ENCODE measurements at places on chromosomes 1 and 21.

DNA sequence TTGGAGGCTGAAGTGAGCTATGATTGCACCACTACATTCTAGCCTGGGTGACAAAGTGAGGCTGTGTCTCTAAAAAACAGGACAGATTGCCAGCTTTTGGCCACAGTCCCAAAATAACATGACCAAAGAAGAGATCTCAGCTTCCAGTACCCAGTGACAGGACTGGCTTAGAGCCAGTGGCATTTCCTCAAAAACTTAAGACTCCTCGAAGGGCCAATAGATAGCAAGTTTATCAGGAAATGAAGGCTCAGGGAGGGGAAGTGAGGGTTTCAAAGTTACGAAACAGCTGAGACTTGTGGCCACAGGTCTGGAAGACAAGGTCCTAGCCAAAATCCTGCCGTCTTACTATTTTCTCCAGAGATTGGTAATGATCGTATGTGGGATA, 6.3 kb upstream of the TMEM39B start:
- no peak for DNase-seq

DNA sequence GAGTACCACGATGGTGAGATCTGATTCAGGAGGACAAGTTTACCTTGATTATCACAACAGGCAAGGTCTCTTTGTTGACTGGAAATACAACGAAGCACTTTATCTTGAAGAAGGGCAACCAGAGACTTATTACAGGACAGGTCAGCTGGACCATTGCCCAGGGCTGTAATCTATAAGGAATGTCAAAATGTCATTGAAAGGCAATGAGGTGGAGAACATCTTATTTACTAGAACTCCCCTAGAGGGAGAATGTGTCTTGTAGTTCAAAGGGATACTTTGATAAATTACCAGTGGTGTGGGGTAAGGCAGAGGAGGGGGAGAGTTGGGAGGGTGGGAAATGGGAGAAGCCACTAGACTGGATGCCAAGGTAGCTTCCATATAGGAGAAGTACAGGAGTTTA, 212.3 kb downstream of the NCAM2 start:
- DNase-seq, result no peak

DNA sequence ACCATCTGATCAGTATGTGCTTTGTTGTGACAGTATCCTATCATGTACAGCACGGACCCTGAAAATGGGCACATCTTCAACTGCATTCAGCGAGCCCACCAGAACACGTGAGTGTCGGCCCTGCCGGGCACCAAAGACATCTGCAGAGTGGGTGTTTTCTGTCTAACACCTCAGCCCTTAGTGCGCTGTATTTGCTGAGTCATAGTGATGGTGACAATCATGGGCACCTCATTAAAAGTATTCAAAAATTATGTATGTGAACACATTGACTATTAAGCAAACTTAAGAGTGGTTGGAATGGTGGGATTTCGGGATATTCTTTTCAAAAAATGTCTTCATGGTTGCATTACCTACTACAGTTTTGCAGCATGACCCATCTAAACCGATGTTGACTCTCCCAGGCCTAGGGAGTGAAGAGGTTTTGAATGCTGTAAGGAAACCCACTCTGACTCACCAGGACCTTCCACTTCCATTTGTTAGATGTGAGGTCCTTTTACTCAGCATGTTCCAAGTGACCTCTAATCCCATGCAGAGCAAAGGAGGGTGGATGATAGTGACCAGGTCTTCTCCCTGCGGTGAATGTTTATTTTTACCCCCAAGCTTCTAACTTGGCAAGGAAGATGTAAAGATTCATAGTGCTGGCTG, 20.1 kb downstream of the MGST3 start:
- DNase-seq, result no peak

- no peak for DNase-seq
These were observed 11.2 kb downstream of the FNBP1L start for GRCh38 chr1:93459126-93459525.

DNA sequence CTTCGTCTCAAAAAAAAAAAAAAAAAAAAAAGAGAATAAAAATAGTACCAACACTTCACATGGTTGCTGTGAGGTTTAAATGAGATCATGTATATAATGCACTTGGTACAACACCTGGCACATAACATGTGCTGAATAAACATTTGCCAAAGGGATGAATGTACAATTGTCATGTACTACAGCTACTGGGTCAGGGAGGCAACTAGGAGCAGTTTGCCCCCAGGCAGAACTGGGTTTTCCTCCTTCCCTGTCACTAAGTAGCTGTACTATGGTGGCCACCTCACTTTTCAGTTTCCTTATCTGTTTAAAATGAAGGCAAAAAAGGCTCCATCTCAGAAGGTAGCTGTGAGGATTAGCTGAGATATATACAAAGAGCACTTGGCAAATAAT, 11.5 kb downstream of the AK2 start:
- DNase-seq, result no peak

GRCh38 chr1:25744636-25745425, 55.2 kb upstream of the SELENON start:
- DNase-seq, result no peak

GRCh38 chr21:45318556-45319404, 31.1 kb upstream of the POFUT2 start:
- no peak for DNase-seq

GRCh38 chr1:10204003-10204642, 6.2 kb upstream of the KIF1B start:
- DNase-seq, result no peak

DNA sequence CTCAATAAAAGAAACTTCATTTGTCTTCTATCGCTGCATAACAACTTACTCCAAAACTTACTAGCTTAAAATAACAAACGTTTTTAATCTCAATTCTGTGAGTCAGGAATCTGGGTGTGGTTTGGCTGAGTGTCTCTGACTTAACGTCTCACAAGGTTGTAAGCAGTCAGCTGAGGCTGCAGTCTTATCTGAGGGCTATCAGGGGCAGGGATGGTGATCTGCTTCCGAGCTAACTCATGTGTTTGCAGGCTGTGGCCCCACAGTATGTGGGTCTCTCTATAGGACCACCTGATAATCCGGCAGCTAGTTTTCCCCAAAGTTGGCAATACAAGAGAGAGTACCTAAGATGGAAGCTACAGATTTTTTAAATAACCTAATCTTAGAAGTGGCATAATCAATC, 234.2 kb upstream of the FGGY start:
- no peak for DNase-seq

DNA sequence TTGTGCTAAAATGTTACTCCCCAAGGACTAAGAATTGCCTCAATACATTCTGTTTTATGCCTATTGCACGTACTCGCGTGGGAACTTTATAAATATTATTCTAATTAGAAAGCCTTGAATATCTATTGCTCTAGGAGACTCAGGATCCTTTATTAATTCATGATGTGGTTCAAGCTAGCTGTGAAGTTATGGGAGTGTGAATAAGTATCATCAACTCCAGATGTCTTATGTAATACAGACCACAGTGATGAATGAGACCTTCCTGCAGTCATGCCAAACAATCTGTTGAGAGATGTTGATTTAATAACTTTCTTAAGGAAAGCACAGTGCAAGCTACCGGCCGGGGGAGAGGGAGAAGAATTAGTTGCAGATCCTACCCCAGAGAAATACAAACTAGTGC, 519.2 kb upstream of the ZP4 start:
- no peak for DNase-seq

- DNase-seq, result no peak
These were observed 57.6 kb downstream of the LDLRAD2 start for GRCh38 chr1:21869620-21870121.

DNA sequence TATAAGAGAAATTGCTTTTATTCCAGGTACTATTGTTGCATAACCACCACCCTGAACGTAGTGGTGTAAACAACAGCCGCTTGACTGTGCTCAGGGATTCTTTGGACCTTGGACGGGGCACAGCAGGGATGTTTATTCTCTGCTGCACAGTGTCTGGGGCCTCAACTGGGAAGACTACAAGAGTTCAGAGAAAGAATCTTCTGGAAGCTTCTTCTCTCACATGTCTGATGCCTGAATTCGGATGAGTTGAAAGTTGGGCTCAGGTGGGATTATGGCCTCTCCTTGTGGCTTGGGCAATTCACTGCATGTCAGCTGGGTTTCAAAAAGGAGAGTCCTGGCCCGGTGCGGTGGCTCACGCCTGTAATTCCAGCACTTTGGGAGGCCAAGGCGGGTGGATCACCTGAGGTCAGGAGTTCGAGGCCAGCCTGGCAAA, 19.0 kb upstream of the SSBP3 start:
- no peak for DNase-seq

DNA sequence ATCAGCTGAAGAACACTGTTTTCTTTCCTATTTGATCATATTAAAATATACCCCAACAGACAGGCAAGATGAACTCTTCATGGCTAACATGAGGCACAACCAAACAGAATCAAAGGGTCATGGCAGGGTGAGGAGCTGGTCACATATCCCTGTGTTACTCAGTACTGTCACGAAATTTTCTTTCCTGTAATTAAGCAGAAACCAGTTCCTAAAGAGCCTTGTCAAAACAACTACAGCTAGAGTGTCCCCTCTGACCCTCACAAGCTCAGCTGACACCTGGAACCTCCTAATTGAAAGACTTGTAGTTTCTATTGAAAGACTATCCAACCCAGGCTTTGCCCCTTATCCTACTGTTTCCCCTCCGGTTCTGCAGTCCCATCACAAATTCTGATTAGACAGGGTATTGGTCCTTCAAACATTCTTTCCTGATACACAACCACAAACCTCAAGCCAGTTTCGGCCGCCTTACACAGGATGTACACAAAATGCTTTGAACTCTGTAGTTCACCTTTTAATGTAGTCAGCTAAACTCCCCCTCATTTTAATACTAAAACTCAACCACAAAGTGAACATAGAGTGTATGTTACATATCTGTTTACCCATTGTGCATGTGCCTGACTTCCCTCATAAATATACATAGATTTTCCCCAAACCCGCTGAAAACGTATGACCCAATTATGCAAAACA, 651.9 kb downstream of the MRPL39 start:
- no peak for DNase-seq

GRCh38 chr1:165376041-165376810, 19.7 kb upstream of the LMX1A start:
- no peak for DNase-seq

DNA sequence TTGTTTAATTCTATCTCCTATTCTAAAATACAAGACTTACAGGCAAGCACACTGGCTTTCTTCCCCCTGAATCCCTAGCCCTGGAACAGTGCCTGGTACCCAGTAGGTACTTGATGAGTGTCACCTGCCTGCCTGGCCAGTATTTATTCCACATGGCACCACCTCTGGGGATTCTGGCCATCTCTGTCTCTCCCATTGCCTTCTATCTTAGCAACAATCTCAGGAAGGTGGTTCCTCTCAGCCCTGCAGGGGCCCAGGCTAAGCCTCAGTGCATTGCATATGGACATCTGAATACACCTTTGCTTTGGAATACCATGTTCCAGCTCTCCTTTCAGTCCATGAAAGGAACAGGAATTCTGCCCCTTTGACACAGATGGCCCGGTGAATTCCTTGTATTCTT, 81.0 kb downstream of the HIVEP3 start:
- DNase-seq, result no peak

DNA sequence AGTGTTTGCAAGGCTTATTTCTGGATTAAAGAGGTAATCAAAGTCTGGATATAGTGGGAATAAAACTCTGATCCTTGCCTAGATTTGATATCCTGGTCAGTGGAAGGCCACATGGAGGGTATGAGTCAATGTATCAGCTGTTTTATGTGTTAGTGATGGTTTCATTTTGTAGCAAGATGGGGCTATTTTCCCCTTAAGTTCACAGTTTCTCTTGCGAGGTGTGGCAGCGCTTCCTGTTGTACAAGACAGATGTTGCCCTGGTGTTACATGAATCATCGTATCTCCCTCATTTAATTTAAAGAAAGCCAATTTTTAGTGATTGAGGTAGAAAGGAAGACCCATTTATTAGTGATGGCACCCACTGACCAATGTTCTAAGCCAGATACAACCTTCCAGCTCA, 220.2 kb downstream of the DUSP10 start:
- DNase-seq, result no peak

GRCh38 chr1:64228167-64228957, 24.9 kb downstream of the UBE2U start:
- no peak for DNase-seq

DNA sequence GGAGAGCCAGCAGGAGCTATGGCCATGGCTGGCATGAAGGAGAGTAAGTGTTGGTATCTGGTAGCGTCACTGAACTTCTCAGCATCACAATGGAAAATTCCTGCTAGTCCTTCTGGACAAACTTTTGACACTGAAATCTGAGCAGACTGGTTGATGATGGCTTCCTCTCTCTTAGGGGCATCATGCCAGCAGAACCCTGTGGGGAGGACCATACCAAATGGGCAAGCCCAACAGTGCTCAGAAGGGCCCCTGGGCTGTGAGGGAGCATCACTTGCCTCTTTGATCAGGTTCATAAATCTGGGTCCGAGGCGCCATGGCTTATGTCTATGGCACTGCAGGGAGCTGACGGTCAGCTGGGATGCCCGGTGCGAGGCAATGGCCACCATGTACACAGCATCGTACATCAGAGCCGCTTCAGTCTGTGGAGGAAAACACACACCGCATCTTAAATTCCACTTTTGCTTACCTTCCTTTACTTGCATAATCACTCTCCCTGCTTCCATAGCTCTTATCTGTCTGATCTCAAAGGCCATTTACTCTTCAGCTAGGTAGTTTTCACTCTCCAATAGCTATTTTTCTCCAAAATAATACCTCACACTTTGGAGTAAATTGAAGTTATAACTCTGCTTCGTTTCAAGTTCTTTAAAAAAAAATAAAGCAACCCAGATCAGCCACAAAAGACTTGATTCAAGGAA, 297.1 kb downstream of the GRIK1 start:
- DNase-seq, result no peak

DNA sequence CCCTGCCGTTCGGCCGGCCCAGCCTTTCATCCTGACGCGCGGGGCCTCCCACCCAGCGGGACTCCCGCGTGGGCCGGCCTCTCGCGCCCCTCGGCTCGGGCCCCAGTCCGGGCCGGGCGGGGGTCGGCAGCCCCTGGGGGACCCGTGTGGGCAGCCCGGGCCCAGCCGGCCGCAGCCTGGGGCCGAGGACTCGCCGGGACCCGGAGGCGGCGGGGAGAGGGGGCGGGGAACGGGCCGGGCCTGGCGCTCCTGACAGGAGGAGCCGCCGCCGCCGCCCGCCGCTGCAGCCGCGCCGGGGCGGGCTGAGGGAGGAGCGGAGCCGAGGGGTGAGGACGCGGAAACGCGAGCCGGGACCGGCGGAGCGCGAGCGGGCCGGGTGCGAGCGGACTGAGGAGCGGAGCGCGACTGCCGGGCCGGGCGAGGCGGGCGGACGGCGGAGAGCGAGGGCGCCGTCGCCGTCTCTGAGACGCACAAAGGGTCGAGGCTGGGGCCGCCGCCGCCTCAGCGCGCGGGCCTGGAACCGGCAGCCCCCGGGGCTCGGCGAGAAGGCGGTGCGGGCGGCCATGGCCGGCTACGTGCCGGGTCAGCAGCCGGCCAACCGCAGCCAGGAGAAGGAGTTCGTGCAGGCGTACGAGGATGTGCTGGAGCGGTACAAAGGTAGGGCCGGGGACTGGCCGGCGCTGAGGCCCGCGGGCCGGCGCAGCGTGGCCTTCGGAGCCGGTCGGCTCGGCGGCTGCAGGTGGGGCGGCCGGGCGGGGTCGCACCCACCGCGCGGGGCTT, 79.1 kb downstream of the NDUFS5 start:
- DNase-seq, result peak; percentile 50
